Panc1 (cell line): ENCODE measurements at places on chromosomes 5 and 9.

DNA sequence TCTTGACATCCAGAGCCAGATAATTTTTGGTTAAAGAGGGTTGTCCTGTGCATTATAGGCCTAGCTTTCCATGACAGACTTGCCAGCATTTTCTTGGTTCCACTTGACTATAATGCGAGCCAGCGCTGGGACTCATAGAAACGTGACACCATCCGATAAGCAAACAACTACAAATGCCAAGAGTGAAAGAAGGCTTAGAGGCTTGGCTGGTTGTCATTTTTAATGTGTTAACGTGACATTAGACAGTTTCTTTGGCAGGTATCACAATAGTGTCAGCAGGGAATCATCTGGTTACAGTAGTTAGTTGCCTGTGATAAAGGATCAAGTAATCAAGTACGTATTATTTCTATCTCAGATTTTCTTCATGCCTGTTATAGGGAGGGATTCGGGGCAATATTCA lies 20.0 kb upstream of the LIFR start:
- no peak for DNase-seq

DNA sequence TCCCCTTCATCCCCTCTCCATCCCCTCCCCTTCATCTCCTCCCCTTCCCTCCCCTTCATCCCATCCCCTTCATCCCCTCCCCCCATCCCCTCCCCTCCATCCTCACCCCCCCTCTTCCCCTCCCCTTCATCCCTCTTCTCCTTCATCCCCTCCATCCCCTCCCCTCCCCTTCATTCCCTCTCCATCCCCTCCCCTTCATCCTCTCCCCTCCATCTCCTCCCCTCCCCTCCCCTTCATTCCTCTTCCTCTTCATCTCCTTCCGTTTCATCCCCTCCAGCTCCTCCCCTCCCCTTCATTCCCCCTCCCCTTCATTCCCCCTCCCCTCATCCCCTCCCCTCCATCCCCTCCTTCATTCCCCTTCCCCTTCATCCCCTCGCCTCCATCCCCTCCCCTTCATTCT lies 40.1 kb downstream of the TARS1 start:
- no peak for DNase-seq

DNA sequence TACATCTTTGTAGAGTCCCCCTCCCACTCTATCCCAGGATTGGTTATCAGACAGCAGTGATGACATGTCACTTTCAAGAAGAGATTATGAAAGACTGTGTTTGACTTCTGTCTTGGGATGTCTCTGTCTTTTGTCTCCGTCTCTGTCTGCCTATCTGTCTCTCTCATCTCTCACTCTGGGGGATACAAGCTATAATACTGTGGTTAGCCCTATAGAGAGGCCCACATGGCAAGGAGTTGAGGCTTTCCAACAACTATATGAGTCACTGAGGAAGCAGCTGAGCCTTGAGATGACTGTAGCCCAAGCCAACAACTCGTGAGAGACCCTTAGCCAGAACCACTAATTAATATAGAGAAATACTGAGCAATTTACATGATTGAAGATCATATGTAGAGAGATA lies 284.8 kb downstream of the PDE4D start:
- no peak for DNase-seq

DNA sequence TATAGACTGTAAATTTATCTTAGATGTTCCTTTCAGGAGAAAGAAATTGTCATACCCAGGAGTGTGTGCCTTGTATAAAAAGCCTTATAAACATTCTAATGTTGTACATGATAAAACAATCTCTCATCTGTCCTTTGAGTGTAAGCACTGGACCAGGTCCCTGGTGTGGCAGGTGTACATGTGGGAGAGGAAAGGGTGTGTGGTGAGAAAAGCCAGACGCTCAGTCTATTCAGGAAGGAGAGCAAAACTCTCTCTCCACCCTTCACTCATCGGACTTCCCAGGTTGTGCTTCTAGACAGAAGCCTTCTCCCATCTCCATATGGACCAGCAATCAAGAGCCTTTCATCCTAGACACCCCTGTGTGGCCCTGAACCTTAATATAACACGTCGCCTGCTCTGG lies 154.2 kb downstream of the ESM1 start:
- DNase-seq: no peak

- no peak for DNase-seq
Measured at GRCh38 chr9:121690316-121690715, 38.9 kb downstream of the DAB2IP start.

GRCh38 chr5:98768160-98768959 lies 5.1 kb upstream of the RGMB start:
- DNase-seq: peak; percentile 87
